ENCODE measurements at places on chromosomes 13 and 19.

- DNase-seq: no peak
These were observed 3.8 kb downstream of the ATP12A start for GRCh38 chr13:24683838-24684599.

GRCh38 chr13:94173312-94173854, 306.1 kb downstream of the DCT start:
- DNase-seq: no peak

- DNase-seq: no peak
These were observed 35.1 kb upstream of the ZNF808 start for GRCh38 chr19:52492201-52492993.

DNA sequence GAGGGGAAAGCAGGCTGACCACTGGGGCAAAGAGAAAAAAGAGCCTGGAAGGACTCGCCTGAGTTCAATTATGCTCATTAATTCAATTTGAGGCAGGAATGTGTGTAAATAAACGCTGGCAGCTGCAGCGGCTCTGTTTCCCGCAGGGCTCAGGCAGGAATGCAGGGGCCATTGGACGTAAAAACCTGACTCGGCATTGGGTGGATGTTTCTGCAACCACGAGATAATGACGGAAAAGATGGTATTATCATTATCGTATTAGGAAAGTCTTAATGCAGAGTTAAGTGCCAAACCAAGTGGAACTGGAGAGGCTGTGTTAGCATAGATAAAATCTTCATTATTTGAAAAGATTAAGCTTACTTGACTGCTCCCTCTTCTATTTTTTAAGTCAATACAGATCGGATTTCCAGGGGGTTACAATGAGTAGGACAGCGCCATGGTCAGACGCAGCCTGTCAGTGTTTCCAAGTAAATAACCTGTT, 169.8 kb downstream of the SHISA2 start:
- no peak for DNase-seq

- no peak for DNase-seq
These were observed 723.9 kb downstream of the GPC5 start for GRCh38 chr13:92122186-92122853.

DNA sequence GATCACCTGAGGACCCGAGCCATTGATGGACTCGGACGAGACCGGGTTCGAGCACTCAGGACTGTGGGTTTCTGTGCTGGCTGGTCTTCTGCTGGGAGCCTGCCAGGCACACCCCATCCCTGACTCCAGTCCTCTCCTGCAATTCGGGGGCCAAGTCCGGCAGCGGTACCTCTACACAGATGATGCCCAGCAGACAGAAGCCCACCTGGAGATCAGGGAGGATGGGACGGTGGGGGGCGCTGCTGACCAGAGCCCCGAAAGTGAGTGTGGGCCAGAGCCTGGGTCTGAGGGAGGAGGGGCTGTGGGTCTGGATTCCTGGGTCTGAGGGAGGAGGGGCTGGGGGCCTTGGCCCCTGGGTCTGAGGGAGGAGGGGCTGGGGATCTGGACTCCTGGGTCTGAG, 888 bp downstream of the FGF21 start:
- DNase-seq: no peak

DNA sequence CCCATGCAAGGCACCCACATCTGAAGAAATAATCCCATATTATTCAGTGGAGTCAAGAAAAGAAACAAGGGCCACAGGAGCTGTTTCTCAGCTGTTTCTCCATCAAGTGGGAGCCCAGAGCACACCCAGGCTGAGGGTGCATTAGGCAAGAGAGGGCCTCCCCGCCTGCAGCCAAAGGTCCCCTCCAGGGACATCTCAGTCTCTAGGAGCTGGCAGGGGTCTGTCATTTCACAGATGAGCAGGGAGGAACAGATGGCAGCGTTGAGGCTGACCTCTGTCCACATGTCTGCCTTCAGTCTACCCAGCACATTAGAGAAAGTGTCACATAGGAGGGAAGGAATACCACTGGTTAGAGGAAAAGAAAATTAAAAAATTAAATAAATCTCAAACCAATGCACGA, 157.7 kb downstream of the ZNF536 start:
- no peak for DNase-seq

GRCh38 chr13:111344471-111345191, 24.2 kb downstream of the TEX29 start:
- DNase-seq: no peak

- no peak for DNase-seq
These were observed 1.0 kb downstream of the AMH start for GRCh38 chr19:2249880-2250765.

DNA sequence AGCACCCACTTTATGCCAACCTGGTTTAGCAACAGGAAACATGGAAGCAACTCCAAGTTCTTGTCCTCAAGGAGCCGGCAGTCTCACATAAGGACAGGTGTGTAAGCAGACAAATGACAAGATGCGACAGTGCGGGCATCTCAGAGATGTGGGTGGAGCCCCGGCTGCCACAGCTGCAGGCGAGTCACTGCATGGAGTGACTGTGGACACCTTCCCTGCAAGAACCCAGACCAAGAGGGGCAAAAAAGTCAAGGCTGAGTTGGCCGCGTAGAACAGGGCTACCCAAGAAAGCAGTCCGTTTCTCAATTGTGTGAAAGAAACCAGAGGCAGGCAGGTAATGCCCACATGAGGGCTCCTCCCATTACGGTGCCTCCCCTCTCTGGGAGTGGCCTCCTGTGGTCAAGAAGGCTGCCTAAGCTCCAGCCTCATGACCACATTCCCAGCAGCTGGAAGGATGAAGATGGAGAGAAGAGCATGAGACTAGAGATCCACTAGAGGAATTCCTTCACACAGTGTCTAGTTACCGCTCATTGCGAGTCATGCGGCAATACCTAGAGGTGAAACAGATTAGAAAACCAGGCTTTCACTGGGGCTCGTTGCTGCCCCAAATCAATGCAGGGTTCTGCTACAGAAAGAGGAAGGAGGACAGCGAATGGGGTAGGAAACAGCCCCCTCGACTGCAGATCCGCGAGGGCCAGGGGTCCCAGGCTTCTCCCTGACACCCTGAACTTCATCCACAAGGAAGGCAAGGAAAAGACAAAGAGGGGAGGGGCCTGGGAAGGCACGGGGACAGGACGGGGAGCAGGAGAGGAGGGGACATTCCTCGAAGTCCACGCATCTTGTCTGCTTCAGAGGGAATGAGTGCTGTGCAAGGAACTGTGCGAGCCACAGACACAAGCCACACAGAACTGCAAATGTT, 80.2 kb downstream of the SPACA7 start:
- no peak for DNase-seq

- no peak for DNase-seq
These were observed 155.5 kb upstream of the STARD13 start for GRCh38 chr13:33441015-33441414.

DNA sequence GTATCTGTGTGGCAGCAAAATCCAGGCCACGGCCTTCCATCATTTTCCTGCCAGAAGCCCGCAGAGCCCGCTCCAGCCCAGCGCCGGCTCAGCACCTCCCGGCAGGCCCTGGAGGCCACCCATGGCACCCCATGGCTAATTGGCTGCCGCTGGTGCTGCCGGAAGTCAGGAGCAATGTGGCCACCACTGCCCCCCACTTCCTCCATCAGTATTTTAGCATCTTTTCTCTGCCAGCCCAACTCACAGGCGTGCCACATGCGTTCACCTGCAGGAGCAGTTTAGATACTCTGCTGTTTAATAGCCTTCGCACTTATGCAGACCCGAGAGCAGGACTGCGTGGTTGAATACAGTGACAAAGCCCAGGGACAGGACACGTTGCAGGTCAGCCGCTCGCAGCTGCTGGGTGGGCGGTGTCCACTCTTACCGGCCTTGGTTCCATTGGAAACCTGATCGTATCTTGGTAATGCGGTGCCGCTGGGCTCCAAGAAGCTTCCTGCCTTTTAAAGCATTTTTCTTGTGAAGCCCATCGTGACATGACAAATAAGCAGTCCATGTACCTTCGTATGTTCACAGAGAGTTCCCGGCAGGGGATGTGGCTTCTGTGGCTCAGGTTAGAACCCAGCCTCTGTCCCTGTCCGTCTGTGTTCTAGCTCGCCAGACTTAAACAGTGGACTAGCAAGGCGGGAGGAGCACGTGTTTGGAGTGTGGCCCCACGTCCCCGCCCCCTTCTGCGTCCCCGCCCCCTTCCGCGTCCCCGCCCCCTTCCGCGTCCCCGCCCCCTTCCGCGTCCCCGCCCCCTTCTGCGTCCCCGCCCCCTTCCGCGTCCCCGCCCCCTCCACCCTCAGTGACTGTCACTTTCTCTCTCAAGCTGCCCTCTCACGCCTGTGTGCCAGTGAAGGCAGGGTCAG, 162.0 kb upstream of the SOX1 start:
- DNase-seq: no peak

DNA sequence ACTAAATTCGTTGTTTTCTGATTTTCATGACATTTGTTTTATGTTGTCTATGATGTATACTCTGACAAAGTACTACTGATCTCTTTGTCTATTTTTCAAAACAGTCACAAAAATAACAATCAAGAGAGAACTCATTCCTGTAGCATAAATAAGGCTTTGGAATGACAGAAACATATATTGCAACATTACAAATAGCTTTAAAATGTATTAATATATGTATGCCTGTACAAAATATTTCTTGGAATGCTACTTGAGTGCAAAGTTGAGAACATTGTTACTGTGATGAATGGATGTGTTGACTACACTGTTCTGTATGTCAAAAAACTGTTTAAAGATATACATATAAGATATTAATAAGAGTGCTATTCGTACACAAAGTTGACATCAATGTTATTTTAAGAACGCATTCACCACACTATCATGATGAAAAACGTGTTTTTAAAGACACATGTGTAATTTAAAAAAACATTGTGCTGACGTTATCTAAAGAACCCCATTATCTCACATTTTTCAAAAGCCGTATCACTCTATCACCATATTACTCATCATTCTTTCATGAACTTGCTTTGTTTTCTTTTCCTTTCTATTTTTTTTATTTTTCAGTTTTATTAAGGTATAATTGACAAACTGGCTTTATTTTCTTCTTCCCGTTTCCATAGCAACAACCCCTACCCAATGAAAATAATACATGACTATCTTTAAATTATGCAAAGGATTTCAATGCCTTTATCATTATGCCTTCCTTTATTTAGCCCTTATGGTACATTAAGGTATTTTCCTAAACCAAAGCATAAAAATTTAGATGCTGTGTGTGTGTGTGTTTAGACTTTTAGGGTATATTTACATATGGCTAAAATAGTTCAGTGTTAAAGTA, 918.8 kb downstream of the SLITRK1 start:
- no peak for DNase-seq

DNA sequence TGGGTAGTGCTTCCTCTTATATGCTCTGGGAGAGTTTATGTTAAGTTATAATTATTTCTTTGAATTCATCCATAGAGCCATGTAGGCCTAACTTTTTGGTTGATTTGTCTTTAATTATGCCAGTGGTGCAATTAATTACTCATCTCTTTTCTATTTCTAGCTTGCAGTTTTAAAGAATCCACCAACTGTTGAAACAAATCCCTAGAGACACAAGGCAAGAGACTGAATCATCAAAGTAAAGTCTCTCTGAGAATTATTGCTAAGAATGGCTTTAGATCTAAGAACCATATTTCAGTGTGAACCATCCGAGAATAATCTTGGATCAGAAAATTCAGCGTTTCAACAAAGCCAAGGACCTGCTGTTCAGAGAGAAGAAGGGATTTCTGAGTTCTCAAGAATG, 5.9 kb upstream of the ZNF551 start:
- no peak for DNase-seq

DNA sequence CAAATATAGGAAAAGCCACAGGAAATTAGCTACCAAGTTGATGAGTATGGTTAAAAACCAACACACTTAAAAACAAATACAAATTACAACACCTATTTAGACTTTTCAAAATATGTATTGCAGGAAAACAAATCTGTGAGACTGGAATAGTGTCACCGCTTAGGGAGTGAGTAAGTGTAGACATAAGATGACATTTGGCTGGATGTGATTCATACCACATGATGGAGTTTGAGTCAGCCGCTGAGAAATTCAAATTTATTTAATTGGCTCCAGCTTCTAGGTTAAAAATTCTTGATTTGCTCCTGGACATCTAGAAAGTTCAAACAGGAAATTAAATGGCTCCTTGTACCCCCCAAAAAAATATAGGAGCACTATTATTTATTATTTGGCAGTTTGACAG, 531.7 kb downstream of the SLITRK1 start:
- no peak for DNase-seq

- DNase-seq: no peak
These were observed at the start of gene FBXO17 for GRCh38 chr19:38975214-38975860. FBXO17 (minus strand) TSS chr19:38975742; CDS start chr19:38950319, 25,423 bp downstream.

GRCh38 chr13:29310806-29311205, 284.7 kb downstream of the SLC7A1 start:
- no peak for DNase-seq

DNA sequence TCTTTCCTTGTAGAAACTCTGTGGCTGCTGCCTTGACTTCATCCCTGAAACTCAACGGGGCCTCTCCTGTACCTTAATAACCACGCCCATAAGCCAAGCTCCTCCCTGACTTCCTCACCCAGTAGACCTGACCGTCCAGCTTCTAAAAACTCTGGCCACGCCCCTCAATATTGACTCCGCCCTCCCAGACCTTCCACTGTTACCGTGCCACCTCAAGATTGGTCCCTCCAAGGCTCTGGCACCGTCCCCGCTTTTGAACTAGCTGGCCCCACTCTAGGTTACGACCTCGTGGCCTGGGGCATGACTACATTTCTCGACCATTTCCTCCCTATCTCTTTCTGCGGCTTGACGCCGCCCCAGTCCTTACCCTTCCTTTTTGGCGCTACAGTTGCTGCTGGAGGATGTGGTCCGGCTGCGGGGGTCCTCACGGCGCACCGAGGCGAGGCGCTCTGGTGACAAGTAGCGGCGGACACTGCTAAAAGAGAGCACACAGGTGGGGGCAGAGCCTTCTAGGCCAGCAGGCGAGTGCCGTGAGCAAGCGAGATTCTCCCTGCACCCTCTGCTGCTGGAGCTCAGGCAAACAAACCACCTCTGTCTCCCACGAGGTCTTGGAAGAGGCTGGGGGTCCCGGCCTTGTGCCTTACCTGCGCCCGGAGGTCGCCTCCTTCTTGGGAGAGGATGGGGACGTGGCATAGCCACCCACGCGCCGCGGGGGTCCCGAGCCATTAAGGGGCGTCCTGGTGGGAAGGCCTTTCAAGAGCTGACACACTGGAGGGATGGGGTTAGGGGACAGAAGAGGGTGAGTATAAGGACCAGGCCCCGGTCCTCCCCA, 2.3 kb upstream of the EML2 start:
- peak; percentile 67 for DNase-seq

DNA sequence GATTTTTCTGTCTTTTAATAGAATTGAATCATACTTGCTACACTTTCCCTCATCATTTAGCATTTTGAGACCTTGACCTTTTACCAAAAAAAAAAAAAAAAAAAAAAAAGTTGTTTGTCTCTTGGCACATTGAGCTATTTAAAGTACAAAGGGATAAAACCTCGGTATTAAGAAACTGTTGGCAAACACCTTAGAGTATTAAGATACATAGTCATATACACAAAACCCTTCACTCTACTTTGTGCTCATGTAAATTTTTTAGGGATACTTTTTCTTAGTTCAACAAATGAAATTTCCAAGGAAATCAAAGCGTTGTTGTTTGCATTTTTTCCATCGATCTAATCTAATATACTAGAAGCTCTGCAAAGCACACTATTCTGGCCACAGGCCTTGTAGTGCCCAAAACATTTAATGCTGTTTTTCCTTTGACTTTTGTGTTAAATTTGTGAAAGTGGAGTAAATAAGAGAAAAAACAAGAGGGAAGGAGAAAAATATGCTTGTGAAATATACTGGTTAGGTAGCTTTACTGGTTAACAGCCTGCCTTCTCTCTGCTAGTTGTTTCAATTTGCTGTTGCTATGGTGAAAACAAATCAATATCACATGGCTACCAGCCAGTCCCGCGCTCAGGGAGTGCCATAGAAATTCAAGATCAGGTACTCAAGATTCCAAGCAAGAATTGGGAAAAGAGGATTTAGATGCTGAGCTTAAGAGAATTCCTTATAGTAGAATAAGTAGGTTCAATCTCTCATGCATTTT, 2.6 kb downstream of the MBNL2 start:
- DNase-seq: no peak

Measured in stimulated activated CD4-positive, alpha-beta T cell treated with anti-CD3 and anti-CD28 coated beads, TNF-alpha, amount 100 ng/mL, for 1 hour (primary cell).